ENCODE measurements at places on chromosomes 13 and 19.

- DNase-seq: no peak
Observed at GRCh38 chr19:10004617-10005016, 5.7 kb downstream of the COL5A3 start.

- DNase-seq: no peak
Observed at GRCh38 chr13:78867655-78868054, 208.7 kb upstream of the OBI1 start.

DNA sequence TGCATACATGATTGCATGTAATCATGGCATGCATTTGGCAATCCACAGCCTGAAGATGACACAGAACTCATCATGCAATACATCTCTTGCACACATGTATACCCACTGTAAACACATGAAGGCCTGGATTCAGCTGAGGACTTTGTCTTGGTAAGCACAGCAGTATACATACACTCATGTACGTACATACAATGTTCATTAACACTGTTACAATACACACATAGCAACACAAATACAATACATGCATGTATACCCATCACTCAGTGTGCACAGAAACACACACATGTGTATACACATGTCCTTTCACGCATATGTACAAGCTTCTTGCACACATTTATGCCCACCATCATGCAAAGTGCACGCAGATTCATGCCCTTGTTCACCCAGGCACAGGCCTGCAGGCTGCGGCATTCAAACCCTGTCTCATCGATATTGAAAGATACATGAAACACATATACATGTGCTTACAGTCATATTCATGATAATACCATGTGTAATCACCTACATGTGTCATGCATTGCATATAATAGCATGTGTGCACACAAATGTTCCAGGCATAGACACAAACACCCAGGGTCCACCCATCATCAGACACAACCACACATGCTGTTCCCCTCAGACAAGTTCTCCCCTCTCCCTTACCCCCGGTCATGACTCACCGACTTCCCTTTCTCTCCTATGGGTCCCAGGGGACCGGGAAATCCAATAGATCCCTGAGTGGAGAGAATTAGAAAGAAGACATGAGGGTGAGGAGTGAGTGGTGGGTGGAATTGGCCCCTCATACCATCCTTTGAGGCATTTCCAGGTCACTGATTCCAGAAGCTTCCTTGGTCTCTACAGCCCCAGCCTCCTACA lies 28.7 kb downstream of the COL5A3 start:
- DNase-seq: no peak

DNA sequence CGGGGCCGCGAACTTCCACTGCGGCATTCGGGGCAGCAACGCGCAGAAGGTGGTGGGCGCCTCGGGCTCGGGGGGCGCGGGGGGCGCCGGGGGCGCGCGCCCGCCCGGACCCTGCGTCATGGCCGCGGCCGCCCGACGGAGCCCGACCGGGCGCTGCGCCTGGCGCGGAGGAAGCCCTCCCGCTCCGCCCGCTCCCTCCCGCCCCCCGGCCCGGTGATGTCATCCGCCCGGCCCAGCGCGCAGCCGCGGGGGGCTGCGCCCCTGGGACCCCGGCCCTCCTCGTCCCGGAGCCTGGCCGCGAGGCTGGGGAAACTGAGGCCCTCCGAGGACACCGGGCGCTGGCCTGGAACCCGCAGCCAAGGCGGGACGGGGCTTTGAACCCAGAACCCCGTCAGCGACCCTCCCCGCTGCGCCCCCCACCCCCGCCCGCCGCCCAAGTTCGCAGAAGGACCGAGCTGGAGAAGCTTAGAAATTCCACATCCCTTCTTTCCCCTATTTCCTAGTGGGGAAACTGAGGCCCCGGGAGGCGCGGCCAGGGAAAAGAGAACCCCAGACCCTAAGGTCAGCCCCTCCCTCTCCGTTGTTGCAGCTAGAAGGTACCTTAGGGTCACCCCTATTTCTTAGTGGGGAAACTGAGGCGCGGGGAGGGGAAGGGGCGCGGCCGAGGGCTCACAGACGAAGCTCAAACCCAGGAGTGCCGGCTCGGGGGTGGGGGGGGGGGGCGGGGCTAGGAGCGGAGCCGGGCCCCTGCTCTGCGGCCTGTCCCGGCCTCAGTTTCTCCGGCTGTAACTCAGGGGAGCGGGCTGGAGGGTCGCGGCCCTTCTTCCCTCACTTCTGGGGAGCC lies at the start of gene SHC2:
Gene SHC2 (minus strand): TSS at position 157 of the 844 bp plus-strand sequence. CDS start 37 bp downstream, at position 120.
- no peak for DNase-seq

DNA sequence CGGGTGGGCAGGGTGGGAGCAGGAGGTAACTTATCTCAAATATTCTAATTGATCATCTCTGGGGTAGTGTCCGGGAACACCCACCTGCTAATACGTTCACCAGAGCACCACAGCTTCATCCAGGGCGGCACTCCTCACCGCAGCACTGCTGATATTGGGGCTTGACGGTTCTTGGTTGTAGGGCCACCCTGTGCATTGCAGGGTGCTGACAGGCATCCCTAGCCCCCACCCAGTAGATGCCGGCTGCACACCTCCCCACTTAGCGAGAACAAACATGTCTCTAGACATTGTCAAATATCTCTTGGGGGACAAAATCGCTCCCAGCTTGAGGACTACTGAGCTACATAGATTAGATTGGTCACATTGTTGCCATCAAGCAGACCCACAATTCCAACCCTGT lies 73.9 kb upstream of the WASF3 start:
- no peak for DNase-seq

DNA sequence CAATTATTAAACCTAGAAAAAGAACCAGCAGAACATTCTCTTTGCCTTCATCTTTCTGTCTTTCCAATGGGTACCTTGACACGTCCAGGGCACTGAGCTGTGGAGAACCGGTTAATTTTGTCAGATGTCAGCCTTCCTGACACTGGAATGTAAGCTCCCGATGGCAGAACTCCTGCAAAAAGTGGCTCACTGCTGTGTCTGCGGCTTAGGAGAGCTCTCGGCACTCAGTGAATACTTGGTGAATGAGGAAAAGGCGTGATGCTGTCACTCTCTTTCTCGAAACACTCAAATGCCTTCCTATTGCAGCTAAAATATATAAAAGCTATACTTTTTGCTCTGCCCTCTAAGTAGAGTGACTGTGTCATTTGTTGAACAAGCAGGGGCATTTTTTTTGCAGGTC lies 17.6 kb downstream of the CEBPA start:
- DNase-seq: no peak

DNA sequence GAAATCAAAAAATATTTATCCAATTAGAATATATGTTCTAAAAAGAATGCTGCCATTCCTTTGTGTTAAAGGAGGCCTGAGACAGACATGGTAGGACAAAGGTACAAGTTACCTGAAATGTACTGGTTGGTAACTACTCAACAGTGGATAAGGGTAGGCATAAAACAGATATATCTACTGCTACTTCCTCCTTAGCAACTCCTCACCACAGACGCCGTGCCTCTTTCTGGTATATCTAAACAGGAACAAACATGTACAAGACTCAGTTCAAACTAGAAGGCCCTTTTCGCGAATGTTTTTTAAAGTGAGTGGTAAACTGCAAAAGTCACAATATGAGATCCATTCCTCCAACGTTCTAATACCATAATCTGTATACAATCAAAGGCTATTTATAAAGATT lies 86.9 kb downstream of the TBC1D4 start:
- no peak for DNase-seq

DNA sequence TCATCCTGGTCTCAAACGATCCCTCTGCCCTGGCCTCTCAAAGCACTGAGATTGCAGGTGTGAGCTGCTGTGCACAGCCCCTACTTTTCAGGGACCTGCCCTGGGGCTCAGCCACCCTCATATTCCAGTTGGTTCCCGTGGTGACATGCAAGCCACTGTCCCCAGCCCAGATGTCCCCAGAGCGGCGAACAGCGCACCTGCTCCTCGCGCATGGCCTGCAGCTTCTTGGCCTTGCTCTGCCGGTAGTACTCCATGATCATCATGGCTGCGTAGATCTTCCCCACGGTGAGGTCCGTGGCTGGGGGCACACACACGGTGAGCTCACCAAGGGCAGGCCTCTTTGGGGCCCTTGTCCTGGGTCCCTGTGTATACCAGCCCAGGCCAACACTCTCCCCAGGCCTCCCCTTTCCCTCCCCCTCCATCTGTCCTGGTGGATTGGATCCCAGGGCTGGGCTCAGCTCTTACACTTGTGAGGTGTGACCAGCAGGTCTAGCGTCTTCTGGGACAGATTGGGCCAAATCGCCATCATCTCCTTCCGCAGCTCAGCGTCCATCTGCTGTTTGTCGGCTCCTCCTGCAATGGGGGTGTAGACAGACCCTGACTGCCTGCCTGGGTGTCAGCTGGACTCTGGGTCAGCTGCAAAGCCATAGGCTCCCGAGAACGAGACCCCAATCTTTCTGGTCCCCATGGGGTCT lies 64.0 kb downstream of the IER2 start:
- DNase-seq: no peak

DNA sequence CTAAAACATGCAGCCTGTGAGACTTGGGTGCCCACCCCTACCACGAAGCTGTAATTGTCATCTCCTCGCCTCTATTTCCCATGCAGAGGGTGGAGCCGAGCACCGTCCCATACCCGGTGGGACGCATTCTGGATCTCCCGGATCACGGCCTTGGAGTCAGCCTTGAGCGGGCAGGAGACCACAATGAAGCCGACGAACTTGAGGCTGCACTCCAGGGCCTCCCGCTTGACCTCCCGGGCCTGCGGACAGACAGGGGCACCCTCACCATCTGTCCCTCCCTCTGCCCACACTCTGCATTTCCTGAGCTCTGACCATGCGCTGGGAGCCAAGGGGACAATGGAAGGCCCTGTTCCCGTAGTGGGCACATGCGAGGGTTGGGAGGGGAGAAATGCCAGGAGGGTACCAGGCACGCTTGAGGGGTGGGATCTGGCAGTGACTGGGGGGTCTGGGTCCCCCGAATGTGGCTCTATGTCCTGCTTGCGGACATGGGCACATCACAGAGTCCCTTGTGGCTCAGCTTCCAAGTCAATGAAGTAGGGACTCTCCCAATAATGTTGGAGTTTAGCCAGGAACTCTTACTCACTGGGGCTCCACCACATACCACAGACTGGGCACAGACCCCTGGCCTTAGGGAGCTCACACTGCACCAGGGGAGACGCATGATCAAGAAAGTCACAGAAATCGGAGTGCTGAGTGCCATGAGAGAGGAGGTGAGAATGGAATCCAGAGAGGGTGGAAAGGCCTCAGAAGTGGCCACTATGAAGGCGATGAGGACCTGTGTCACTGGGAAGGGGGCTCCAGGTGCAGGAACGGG lies 9.2 kb upstream of the GMIP start:
- DNase-seq: no peak

- DNase-seq: peak; percentile 39
Observed at GRCh38 chr19:13887018-13887436, 10.1 kb downstream of the NANOS3 start.

DNA sequence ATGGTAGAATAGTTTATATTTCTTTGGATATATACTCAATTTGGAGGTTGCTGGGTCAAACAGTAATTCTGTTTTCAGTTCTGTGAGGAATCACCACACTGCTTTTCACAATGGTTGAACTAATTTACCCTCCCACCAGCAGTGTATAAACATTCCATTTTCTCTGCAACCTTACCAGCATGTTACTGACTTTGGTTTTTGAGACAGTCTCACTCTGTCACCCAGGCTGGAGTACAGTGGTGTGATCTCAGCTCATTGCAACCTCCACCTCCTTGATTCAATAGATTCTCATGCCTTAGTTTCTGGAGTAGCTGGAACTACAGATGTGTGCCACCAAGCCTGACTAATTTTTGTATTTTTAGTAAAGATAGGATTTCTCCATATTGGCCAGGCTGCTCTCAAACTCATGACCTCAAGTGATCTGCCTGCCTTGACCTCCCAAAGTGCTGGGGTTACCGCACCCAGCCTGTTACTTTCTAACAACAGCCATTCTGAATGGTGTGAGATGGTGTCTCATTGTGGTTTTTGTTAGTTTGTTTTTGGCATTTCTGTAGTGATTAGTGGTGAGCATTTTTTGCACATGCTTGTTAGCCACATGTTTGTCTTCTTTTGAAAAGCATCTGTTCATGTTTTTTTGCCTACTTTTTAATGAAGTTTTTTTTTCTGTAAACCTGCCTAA lies 12.5 kb downstream of the ZNF714 start:
- DNase-seq: no peak

GRCh38 chr13:103067751-103068555 lies 1.7 kb upstream of the SLC10A2 start:
- DNase-seq: no peak

DNA sequence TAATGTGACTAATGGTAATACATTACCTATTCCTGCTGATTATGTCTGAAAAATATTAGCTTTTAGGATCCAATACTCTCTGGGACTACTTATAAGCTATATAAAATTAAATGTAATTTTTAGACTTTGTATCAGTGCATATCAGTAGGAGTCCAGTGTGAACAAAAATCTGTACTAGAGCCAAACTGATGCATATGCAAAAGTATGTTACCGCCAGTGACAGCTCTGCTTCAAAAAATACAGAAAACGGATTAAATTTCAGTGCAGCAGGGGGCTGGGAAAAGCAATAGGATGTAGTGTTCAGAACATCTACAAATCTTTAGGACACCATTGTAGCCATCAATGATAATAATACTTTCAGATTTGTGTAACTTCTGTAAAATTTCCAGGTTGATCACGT lies 385.5 kb downstream of the DACH1 start:
- DNase-seq: no peak

DNA sequence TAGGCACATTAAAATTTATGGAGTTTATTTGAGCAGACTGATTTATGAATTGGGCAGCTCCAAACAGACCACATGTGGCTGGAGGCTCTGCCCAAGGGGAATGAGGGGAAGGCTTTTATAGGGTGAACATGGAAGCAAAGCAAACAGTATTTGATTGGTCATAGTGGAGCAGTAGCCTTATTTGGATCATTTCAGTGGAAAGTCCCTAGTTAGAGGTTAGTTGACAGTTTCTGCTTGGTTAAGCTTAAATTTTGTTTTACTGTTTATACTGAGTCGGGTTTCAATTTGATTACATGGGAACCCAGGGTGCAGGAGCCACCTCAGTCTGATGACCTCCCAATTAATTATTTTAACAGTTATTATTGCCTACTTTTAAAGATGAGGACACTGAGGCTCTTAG lies 140.5 kb downstream of the NDFIP2 start:
- DNase-seq: no peak

- DNase-seq: no peak
Observed at GRCh38 chr19:31451686-31452330, 102.6 kb upstream of the TSHZ3 start.

Measured in stimulated activated CD8-positive, alpha-beta memory T cell treated with anti-CD3 and anti-CD28 coated beads, Interleukin-7, amount 100 ng/mL, for 1 hour (primary cell).